ENCODE measurements at places on chromosomes 16 and 17.

DNA sequence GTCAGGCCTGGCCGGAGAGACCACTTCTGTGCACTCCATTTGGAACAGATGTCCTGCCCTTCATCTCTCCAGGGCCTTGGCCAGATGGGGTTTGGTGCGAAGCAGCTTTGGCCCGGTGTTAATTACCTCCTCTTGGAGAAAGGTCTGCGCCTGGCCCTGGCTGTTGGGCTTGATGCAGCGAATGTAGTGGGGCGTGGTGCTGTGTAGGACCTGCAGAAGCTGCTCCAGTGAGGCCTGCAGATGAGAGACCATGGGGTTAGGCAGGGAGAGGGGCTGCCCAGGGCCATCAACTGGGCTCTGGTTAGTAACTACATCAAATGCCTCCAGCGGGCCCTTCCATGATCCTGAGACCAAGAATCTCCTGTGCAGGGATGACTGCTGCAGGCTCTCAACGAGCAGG, 18.7 kb downstream of the ZNHIT3 start:
- DNase-seq = no peak

DNA sequence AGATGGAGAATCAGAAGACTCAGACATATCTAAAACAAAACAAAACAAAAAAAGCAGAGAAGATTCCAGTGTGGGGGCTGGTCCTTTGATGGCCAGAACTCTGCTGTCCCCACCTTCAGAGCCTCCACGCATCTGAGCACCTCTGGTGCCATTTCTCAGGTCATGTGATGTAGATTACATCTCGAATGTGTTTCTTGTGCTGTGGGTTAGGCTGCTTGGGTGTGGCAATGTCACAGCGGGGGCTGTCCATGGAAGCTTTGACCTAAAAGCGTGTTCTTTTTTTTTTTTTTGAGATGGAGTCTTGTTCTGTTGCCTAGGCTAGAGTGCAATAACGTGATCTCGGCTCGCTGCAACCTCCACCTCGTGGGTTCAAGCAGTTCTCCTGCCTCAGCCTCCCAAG, 51.2 kb downstream of the PLD6 start:
- DNase-seq = no peak

DNA sequence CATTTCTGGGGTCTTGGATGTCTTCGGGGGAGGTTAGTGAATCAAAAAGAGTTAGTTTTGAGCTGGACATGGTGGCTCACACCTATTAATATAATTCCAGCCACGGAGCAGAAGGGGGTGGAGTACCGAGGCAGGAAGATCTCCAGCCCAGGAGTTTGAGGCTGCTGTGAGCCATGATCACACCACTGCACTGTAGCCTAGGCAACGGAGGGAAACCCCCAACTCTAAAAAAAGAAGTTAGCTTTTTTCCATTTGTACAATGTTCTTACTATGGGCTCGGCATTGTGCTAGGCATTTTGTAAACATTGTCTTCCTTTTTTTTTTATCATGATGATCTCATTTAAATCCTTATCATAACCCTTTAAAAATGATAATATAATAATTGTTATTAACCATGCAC, 8.3 kb upstream of the SNF8 start:
- no peak for DNase-seq

DNA sequence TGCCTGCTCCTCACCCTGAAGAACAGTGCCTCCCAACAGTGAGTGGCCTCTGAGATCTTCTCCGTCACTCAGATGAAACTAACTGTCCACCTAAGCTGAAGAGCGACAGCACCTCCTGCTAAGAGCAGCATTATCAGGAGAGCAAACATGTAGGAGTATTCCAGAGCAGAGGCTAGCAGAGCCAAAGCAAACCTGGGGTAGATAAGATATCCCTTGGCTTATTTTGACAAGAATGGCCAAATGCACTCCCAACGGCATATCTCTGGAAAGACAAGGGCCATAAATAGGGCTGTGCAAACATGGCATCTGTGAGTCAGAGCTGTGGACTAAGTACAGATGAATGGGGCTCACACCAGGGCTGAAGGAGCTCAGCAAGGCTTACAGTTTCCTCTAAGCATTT, 96.3 kb downstream of the NDEL1 start:
- no peak for DNase-seq

- DNase-seq = no peak
Measured at GRCh38 chr16:66475232-66475631, 48.1 kb downstream of the BEAN1 start.

- DNase-seq = no peak
Measured at GRCh38 chr17:82242977-82243647, 14.3 kb downstream of the SLC16A3 start.

- no peak for DNase-seq
Measured at GRCh38 chr17:7111784-7112509, 2.7 kb downstream of the ASGR2 start.

GRCh38 chr17:39027455-39028035, 60.3 kb upstream of the FBXO47 start:
- no peak for DNase-seq

GRCh38 chr17:59361916-59362810, 30.7 kb downstream of the YPEL2 start:
- DNase-seq = no peak

DNA sequence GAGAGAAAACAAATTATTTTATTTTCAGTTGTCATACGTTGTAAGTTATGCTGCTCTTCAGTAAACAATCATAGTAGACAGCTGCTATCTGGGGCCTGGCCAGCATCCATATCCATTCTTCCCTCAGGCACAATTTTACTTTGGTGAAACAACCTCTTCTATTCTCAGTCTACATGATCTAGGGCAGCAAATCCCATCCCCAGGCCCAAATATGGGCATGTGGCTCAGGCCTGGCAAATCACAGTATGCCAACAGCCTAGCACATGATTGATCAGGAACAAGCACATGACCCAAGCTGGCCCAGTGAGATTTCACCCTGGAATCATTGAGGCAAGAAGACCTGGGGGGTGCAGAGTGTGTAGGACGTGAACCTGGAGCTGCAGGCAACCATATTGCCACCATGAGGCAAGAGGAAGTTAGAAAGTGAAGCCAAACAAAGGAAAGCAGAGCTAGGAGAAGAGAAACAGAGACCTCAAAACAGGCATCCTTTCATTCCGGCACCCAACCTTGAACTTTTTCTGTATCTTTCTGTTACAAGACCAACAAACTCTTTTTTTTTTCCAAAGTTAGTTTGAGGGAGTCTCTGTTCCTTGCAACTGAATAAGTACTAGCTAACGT, 10.3 kb upstream of the ABCC12 start:
- no peak for DNase-seq

- DNase-seq = no peak
Measured at GRCh38 chr16:6684076-6684673, 648.5 kb upstream of the RBFOX1 start.

GRCh38 chr17:29109477-29110371, 66.8 kb downstream of the PIPOX start:
- no peak for DNase-seq

DNA sequence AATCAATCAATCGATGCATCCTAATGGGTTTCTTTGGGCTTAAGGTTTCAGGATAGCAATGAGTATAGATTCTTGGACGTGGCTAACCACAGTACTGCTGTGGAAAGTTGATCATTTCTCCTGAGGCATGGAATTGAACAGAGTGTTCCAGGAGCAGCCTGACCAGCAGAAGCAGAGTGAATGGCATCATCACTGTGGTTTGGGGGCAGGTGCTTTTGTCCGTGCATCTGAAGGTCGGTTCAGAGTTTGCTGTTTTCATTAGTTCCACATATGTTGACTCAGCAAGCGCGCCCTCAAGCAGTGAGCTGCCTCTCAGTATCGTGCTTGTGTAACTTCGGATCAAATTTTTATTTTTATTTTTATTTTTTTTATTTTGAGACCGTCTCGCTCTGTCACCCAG, 24.9 kb downstream of the KIAA0513 start:
- DNase-seq = no peak

Data from NCI-H1105 (cell line).